ENCODE measurements at places on chromosomes 5 and 9. TPM values are rescaled to one million over a fixed set of nuclear protein-coding genes. Genes with fewer than 3 reads are reported as not detected.

The NDUFS6 gene
- total RNA-seq: 116 TPM

The BTNL3 gene
- not detected for total RNA-seq

The ADAMTS12 gene
- 7.0 TPM for total RNA-seq

The FOXI1 gene
- total RNA-seq: not detected

The FREM1 gene
- total RNA-seq: not detected

The SOHLH1 gene
- not detected for total RNA-seq

The FBN2 gene
- total RNA-seq: 13.0 TPM

The TAF11L5 gene
- total RNA-seq: not detected

The IL33 gene
- total RNA-seq: 0.23 TPM

The STK32A gene
- 0.28 TPM for total RNA-seq

The MRRF gene
- 76.7 TPM for total RNA-seq

The FGF18 gene
- total RNA-seq: 1.2 TPM

The MSH3 gene
- 6.4 TPM for total RNA-seq

The TLR4 gene
- 0.07 TPM for total RNA-seq

The MEIKIN gene
- not detected for total RNA-seq

The MAMDC4 gene
- 3.4 TPM for total RNA-seq

The SLC1A1 gene
- 1.0 TPM for total RNA-seq

The RETREG1 gene
- 3.3 TPM for total RNA-seq

The PCDHGB1 gene
- total RNA-seq: 1.9 TPM

The SPATA31E1 gene
- total RNA-seq: not detected

The CCDC180 gene
- total RNA-seq: 0.36 TPM

The TMEM174 gene
- total RNA-seq: not detected

The MUSK gene
- not detected for total RNA-seq

The FAM219A gene
- 15.7 TPM for total RNA-seq

The CEP120 gene
- total RNA-seq: 9.3 TPM

The DDX4 gene
- total RNA-seq: not detected

The CDH18 gene
- total RNA-seq: not detected

The MAN2A1 gene
- total RNA-seq: 10.5 TPM

The NKD2 gene
- total RNA-seq: 22.6 TPM

The SLC36A3 gene
- total RNA-seq: not detected

The ARHGEF28 gene
- 11.5 TPM for total RNA-seq

The IFNA13 gene
- total RNA-seq: not detected

The CTXN3 gene
- total RNA-seq: not detected

The PPP2R2B gene
- total RNA-seq: 0.12 TPM

The KCNMB1 gene
- not detected for total RNA-seq

The SPAAR gene
- 0.13 TPM for total RNA-seq

The OR1J2 gene
- not detected for total RNA-seq

The GPR21 gene
- not detected for total RNA-seq

The RICTOR gene
- 9.9 TPM for total RNA-seq

The TNFSF8 gene
- total RNA-seq: not detected

The PRRX2 gene
- 9.5 TPM for total RNA-seq

The SPINK6 gene
- 0.45 TPM for total RNA-seq

The RELL2 gene
- 3.5 TPM for total RNA-seq

The SLC2A8 gene
- 16.3 TPM for total RNA-seq

The LHFPL2 gene
- 55.7 TPM for total RNA-seq

The PTPRD gene
- 0.43 TPM for total RNA-seq

The HEMGN gene
- total RNA-seq: not detected

Data from A549 treated with Mapracorat at 1 μM for 4 hours (cell line).